ENCODE measurements at places on chromosomes 5 and 9.

- DNase-seq: no peak
Measured at GRCh38 chr5:95931079-95931833, 30.4 kb downstream of the ELL2 start.

GRCh38 chr9:38518826-38519225, 94.6 kb upstream of the IGFBPL1 start:
- DNase-seq: no peak

GRCh38 chr5:72108202-72109061, 1.2 kb downstream of the MAP1B start:
- no peak for DNase-seq

DNA sequence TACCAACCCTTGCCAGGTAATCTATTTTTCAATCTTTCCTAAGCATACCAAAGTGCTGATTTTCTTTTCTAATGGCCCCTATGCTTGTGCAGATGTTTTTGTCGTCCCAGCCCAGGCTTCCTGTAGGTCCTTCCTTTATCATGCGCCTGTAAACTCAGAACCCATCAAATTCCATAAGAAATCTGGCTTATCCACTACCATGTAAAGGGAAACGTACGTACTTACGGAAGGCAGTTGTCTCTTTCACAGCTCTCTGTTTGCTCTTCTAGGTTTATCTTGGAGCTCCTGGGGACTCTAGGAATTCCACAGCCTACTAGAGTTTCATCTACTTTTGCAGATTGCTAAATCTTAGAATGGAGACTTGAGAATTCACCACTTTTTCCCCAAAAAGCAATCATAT, 9.0 kb downstream of the BRINP1 start:
- DNase-seq: no peak

DNA sequence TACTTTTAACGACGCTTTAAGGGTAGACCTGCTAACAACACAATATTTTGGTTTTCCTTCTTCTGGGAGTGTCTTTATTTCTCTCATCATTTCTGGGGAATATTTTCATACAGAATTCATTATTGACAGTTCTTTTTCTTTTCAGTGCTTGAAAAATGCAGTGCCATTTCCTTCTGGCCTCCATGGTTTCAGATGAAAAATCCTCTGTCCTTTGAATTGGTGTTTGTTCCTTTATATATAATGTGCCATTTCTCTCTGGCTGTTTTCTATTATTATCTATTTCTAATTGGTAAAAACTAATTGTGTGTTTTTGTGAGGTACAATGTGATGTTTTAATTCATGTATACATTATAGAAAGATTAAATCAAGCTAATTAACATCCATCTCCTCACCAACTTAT, 194.3 kb upstream of the S1PR3 start:
- no peak for DNase-seq

DNA sequence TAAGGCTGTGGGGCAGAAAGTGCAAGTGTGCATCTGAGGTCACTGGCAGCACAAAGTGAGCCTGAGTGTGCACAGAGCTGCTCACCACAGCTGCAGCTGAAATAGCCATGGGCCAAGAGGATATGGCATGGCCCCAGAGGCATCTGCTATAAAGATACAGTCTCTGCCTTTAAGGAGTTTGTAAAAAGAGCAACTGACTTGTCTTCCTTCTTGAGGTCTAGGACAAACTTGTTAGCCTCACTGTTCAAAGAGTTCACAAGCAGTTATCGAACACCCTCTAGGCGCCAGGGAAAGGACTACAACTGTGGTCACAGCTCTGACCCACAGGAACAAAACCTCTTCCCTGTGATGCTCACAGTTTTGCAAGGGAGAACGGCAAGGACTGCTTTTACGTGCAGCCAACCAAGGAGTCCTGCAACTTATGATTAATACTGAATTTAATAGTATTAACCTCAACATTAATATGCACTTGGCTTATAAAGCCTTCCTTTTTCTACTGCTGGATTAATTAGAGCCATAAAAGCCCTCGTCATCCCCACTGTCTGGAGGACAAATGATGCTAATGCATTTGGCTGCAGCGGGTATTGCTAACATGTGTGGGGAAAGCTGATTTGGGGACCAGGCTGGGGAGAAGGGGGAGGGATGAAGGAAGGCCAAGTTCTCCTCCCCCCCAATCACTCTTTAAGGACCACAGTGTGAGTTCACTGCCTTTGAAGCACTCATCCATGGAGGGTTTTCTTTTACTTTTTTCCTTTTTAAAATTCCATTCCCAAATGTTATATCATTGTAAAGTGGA, 189.8 kb upstream of the TRIM32 start:
- no peak for DNase-seq

DNA sequence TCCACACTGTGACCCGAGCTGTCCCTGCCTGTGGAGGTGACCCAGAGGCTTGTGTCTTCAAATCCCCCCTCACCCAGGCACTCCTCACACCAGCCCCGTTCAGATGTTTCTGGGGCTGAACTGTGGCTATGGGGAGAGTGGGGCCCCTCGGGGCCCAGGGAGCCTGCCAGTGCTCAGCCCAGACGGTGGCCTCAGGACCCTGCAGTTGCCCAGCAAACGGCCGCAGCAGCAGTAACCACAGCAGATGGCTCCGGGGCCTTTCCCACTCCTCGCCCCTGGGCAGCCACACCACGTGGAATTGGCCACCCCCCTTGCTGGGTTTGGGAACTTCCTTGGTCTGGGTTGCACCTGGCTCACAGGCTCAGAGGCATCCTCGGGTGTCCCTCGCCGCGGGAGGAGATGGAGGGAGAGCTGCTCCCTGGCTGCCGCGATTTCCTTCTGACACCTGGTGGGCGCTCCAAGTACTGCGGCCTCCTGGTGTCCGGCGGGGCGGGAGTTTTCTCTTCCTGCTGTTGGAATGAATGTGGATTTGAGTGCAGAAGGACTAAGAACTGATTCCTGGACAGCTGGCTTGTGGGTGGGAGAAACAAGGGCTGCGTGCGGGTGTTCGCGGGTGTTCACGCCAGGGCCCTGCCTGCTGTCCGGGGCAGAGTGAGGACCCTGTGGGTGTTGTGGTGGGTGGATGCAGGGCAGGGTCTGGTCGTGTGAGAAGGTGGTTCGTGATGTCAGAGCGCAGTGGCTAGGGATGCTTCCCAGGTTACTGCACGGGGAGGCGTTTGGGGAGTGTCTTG, 97.5 kb downstream of the COL5A1 start:
- DNase-seq: peak; percentile 21

- DNase-seq: no peak
Measured at GRCh38 chr9:121122246-121123032, 47.7 kb downstream of the CNTRL start.

Data from CD4-positive, alpha-beta T cell treated with Interleukin-21 for 1 hour (primary cell).